ENCODE measurements at places on chromosomes 13 and 19.
A peak's percentile ranks its signal among the peaks of the same experiment; 100 is the strongest.

GRCh38 chr19:14164724-14165493, 28.5 kb upstream of the ASF1B start:
- no peak for DNase-seq

DNA sequence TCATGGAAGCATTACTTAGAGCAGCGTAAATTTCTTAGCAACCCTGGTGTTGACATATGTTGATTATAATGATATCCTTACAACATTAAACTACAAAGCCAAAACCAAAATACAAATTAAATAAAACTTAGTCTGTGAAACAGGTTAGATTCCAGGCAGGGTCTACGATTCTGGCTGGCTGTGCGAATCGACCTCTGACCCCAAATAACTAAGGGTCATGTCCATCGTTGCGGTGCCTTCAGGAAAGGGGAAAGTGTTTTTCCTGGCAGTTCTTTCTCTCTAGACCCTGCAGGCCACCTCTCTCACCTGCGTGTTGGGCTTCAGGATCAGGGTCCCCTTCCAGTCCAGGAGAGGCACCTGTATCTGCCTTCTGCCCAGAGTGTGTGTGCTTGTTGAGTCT, 66.2 kb downstream of the ATP11A start:
- no peak for DNase-seq

DNA sequence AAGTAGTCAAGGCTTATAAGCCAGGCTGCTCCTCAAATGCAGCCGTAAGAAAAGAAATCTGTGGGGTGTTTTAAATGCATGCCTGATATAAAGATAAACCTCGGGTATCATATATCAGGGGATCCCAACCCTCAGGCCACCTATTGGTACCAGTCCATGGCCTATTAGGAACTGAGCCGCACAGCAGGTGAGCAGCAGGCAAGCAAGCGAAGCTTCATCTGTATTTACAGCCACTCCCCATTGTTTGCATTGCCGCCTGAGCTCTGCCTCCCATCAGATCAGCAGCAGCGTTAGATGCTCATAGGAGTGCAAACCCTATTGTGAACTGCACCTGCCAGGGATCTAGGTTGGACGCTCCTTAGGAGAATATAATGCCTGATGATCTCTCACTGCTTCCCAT, 233.5 kb upstream of the SERP2 start:
- DNase-seq = no peak

DNA sequence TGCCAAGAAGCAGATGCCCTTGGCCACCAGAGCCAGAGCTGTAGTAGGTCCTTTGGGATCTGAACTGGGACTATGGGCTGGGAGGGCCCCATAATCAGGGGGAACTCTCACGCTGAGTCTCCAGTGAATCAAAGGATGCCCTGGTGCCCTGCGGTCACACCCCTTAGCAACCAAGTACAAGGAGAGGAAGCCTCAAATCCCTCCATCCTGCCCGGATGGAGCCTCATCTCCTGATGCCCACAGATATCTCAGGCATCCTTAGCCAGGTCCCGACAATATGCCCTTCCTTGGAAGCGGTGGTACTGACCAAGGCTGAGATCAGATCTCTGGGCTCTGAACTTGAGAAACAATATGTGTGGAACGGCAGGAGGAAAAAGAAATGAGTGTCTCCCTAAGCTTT, 1.7 kb downstream of the PLEKHA4 start:
- DNase-seq = no peak

GRCh38 chr13:46640843-46641242, 87.9 kb downstream of the LRCH1 start:
- DNase-seq = peak; percentile 57

DNA sequence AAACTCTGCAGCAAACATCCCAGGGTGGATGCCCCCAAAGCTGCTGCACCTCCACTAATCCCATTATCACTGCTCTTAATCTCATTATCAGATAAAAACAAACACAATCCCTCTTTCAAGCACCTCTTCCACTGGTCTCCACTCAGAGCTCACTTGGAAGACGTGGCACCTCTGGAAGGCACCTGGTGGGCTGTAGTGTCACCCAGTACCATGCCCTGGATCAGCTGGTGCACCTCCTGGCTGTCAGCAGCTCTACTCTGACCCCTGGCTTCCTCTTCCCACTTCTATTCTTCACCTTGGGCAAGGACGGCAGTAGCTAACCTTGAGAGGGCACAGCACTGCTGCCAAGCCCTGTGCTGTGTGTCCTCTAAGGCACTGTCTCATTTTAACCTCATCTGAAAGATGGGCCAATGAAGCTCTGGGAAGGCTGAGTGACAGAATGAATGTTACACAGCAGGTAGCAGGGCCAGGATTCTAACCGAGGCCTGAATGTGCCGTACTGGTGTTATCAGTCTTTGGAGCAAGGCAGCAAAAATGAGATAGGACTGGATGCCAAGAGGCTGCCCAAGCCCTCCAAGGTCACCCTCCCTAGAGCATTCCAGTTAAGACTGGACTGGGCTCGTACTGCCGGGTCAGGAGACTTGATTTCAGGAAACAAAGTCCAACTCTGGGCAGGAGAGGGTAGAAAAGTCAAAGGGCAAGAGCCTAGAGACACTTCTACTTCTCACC, 7.4 kb downstream of the BRD4 start:
- no peak for DNase-seq

Measured in MV-4-11 (cell line).